ENCODE measurements at places on chromosomes 1 and 21. TPM values are rescaled to one million over a fixed set of nuclear protein-coding genes. Genes with fewer than 3 reads are reported as not detected.

APCS gene
- total RNA-seq, result not detected

RORC gene
- total RNA-seq, result under 0.01 TPM

CHAF1B gene
- 0.55 TPM for total RNA-seq

ITLN2 gene
- not detected for total RNA-seq

LAMB3 gene
- total RNA-seq, result 9.3 TPM

ASPM gene
- total RNA-seq, result 7.6 TPM

RBBP4 gene
- 67.0 TPM for total RNA-seq

TEX38 gene
- total RNA-seq, result not detected

Data from smooth muscle cell of bladder (primary cell).